Iris pigment epithelial cell (primary cell): ENCODE measurements at places on chromosomes 2 and 18.
A peak's percentile ranks its signal among the peaks of the same experiment; 100 is the strongest.

DNA sequence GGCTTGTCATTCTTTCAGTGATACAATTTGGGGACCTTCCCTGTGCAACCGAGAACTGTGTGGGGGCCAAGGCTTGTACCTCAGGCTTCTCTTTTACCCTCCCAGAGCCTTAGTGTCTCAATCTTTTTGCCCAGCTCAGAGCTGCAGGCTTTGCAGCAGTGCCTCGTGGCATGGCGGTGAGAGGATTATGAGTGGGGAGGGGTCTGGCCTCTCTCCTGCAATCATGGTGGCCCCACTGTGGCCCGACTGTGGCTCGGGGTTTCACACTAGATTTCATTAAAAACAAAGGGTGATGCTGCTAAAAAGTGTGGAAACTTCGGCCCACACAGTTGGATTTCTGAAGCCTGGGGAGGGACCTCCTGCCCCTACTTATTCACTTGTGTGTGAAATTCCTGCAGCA, 75.5 kb downstream of the CAPN13 start:
- no peak for DNase-seq

DNA sequence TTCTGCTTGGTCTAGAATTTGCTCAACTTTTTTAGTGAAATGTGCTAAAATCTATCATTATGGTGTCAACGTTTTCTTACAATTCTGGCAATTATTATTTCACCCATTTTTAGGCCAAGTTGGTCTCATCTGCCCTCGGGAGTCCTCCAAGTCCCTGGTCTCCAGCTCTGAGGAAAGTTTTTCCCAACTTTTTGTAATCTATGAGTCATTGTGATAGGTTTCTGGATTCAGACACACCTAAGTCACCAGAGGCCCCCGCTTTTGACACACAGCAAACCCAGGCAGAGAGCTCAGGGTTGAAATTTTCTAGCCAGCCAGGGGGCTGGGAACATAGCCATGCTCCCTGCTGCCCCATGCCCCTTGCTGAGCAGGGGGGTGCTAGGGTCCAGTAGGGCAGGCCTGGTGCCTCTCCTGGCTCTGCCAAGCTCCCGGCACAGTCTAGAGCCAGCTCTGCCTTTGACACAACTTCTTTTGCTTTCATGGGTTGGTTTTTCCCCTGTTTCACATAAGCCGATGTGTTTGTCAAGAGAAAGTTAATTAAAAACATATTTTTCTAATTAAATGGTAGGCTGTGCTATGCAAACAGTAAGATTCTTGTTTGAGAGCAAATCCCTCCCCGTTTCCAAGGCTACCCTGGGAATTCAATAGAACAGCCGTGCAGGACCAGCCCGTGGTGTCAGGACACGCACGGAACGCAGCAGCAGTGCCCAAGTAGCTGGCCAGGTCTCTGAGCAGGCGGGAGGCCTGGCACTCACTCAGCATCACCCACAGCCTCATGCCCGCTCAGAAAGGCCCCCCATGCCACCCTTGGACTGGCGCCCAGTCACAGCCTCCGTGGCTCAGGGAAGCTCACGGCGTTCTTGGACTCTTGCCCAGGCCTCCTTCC, 25.5 kb upstream of the SNED1 start:
- DNase-seq: no peak

DNA sequence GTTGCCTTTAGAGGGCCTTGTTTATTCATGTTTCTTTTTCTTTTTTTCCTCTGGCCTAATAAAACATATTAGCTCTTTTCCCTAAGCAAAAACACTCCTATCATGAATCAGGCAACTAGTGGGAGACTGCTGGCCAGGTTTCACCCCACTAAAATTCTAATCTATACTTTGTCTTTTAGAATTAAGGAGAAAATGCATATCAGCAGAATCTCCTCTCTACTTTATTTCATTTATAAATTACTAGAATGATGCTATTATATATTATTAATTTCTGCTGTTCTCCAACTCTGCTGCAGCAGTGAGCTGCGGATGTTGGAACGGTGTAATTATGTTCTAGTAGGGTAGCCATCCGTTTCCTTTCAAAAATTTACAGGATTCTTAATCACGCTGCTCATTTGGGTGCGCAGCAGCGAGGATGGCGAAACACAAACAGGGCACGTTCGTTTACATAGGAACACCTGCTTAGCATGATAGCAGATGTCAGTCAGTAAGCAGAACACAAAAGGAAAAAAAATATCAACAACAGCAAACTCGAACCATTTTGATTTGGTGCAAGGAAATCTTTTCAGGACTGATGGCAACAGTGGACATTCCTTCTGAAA, 30.5 kb downstream of the ZEB2 start:
- no peak for DNase-seq

GRCh38 chr2:161115205-161115604, 45.0 kb upstream of the TANK start:
- no peak for DNase-seq

GRCh38 chr18:57768537-57769326, 34.4 kb downstream of the ATP8B1 start:
- peak; percentile 37 for DNase-seq

GRCh38 chr2:238277695-238278094, 10.7 kb downstream of the PER2 start:
- DNase-seq: no peak

DNA sequence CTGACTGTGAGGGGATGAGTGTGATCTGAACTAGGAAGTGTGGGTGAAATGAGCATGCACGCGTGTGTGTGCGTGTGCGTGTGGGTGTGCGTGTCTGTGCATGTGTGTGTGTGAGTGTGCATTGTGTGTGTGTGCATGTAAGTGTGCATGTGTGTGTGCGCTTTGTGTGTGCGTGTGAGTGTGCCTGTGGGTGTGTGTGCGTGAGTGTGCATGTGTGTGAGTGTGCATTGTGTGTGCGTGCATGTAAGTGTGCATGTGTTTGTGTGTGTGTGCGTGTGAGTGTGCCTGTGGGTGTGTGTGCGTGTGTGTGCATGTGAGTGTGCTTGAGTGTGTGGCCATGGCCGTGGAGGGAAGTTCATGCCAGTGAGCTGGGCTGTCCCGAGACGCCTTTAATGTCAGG, 76.3 kb downstream of the RTP5 start:
- DNase-seq: no peak

DNA sequence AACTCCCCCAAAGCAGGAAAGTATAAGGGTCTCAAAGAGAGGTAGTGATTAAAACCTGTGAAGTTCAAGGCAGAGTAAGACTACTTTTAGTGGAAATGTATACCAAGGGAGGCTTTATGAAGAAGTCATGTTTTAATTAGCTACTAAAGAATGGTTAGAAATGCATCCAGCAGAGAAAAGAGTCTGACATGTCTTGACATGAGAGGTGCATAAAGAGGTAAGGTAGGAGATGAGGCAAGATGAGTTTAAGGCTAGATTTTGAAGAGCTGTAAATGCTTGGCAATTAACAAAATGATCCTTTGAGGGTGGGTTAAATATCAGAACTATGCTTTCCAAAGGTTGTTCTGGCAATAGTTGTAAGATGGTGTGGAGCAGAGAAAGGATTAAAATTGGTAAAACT, 88.7 kb upstream of the WDSUB1 start:
- DNase-seq: no peak

DNA sequence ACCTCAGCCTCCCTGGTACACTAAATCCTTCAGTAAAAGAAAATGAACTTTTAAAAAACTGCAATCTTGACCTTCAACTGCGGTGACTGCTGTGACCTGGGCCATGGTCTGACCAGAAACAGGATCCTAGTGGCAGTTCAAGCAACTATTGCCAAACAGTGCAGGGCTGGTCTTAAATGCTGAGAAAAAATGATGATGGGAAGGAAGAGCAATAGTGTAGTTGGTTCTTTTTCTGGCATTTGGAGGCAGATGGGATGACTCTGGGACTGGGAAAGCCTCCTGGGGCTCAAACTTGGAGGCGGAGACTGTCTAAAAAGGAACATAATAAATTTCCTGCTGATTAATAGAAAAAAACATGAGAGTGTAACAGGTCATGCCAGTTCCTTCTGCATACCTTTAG, 45.4 kb downstream of the CHN1 start:
- DNase-seq: no peak

DNA sequence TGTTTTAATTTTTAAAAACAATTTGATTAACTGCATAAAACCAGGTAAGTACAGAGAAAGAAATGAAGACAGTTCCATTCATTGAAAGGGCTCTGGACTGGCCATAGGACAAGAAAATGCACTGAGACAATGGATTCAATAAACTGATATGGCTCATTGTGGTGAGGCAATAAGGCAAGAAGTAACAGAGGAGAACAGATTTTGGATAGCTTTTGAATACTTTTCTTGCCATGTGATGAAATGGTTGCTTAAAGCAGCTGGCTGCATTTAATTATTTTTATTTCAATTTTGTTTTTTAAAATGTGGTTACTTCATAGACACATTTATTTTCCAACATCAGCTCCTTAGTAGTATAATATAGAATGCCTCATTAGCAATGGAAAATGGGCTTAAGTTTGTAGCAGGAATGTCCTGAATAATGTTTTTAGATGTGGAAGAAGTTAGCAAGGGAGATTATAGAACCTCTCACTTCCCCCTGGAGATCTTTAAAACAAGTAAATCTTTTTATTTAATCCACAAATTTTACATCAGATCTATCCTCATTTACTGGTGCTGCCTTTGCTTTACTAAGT, 646.9 kb upstream of the ZEB2 start:
- DNase-seq: no peak

- DNase-seq: no peak
These were observed 912.6 kb upstream of the FSHR start for GRCh38 chr2:50066873-50067272.

- DNase-seq: no peak
These were observed 20.2 kb downstream of the B3GNT2 start for GRCh38 chr2:62216113-62216512.

- peak; percentile 35 for DNase-seq
These were observed 692 bp upstream of the TSHZ1 start for GRCh38 chr18:75209951-75210258.

GRCh38 chr18:77876319-77876865, 626.7 kb downstream of the GALR1 start:
- DNase-seq: no peak

GRCh38 chr2:171512014-171512413, 10.3 kb upstream of the CYBRD1 start:
- DNase-seq: no peak

DNA sequence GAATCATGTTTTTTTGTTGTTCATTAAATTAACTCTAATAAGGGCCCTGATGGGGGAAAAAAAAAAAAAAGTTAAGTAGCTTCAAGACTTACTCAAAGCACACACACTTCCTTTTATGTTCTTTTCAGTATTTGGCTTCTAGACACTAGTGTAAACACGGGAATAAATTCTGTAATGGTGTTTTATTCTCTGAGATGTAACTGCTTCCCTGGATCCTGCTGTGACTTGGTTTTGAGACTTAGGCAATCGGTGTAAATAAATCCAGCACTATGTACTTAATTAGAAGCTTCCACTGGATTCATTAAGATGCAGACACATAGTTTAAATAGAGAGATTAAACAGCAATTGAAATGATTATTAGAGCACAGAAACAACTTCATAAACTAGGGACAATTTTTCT, 26.1 kb upstream of the AP1S3 start:
- DNase-seq: no peak
